ENCODE measurements at places on chromosomes 6 and 20.

GRCh38 chr6:1705183-1705582 is 95.5 kb downstream of the FOXC1 start:
- no peak for DNase-seq

- DNase-seq = no peak
Observed at GRCh38 chr6:25793970-25794369, 37.9 kb downstream of the SLC17A1 start.

- no peak for DNase-seq
Observed at GRCh38 chr6:169234634-169235033, 19.0 kb downstream of the THBS2 start.

DNA sequence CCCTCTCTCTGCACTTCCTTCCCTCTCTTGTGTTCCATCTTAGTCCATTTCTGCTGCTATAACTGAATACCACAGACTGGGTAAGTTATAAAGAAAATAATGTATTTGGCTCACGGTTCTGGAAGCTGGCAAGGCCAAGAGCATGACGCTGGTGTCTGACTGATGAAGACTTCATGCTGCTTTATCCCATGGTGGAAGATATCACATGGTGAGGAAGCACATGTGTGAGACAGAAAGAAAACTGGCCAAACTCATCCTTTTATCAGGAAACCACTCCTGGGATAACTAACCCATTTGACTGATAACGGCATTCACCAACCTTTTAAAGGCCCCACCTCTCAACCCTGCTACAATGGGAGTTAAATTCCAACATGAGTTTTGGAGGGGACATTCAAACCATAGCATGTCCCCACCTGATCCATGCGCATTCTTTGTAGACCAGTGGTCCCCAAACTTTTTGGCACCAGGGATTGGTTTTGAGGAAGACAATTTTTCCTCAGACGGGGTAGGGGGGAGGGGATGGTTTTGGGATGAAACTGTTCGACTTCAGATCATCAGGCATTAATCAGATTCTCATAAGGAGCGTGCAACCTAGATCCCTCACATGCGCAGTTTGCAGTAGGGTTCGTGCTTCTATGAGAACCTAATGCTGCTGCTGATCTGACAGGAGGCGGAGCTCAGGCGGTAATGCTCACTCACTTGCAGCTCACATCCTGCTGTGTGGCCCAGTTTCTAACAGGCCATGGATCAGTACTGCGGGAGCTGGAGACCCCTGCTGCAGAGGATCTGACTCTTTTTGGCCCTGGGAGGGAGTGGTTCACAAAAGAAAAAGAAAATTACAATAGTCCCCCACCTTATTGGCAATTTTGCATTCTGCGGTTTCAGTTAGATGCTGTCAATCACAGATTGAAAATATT is 71.7 kb upstream of the RNF24 start:
- DNase-seq = no peak

GRCh38 chr6:107440936-107441335 is 18.4 kb downstream of the PDSS2 start:
- no peak for DNase-seq

- peak; percentile 25 for DNase-seq
Observed at GRCh38 chr6:55293116-55293515, 34.2 kb upstream of the GFRAL start.

DNA sequence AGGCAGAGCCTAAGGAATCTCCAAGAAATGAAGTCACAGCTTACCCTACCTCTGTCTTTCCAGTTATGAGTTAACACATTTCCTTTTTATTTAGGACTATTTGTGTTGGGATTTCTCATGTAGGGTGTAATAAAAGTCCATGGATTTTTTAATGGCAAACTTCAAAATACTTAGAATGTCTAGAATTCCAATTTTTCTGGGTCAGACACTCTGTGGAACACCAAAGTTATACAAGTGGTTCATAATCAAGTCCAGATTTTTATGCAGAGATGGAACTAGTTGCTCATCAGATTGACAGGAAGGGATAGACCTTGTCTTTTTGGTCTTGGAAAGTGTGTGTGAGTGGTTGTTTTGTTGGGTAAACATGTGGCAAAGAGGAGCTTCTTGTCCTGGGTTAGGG is 303.5 kb upstream of the RNF24 start:
- DNase-seq = no peak

DNA sequence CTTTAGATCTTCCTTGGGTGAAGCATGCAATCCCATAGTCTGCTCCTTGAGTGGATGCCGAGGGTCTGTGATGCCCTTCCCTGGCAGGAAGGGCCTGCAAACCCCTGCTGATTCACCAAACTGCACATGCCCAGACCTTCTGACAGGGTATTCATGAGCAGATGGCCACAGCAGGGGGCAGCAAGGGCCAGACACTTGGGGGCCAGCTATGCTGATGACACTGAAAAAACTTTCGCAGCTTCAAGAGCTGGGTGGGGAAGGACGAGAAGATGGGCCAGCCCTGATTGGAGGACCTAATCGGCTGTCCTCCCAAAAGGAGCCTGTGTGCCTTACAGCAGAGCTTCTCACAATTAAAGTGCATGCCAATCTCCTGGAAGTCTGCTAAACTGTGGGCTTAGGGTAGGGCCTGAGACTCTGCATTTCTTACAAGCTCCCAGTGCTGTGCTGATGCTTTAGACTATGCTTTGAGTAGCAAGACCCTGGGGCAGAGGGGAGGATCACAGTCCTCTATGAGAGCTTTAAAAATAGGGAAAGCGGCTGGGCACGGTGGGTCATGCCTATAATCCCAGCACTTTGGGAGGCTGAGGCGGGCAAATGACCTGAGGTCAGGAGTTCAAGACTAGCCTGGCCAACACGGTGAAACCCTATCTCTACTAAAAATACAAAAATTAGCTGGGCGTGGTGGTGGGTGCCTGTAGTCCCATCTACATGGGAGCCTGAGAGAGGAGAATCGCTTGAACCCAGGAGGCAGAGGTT is 15.2 kb upstream of the GDAP1L1 start:
- DNase-seq = no peak

Measured in mesenchymal stem cell (in vitro differentiated cells and primary cell).